ENCODE measurements at places on chromosomes 3 and 15.
A peak's percentile ranks its signal among the peaks of the same experiment; 100 is the strongest.

DNA sequence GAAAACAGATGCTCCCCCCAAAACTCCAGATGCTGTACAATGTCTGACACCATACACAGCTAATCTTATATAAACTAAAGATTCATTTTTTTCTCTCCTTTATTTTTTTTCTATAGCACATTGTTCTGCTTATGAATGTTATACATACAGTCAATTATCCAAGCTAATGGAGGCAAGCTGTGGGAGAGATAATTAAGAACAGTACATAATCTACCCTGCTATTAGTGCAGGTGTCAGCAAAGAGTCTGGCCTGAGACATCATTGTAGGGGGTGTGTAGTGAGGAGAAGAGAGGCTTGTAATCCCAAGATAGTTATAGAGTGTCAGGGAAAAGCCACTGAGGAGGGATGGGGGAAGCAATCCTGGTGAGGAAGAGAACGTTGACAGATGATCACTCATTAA, 25.4 kb upstream of the CHMP2B start:
- no peak for DNase-seq

DNA sequence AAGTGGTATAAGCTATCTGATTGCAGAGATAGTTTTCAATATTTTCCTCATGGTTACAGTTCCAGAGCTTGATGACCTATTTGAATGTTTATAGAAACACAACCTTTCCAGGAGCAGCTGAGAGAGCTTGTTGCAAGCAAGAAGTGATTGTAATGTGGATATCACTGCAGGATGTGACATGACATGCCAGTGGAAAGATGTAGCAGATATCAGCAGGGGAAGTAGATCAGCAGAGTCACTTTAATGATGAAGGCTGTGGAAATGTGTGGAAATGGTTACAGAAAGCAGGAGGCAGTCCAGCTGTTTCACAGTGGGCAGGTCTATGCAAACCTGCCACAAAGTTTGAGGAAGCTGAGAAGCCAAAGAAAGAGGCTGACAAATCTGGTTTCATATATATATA, 21.0 kb downstream of the TMEM158 start:
- no peak for DNase-seq

- no peak for DNase-seq
Measured at GRCh38 chr15:23472033-23472432, 25.0 kb upstream of the GOLGA6L2 start.

- DNase-seq: no peak
Measured at GRCh38 chr3:149726716-149727407, 25.4 kb downstream of the COMMD2 start.

GRCh38 chr3:59809710-59810444, 760.1 kb upstream of the CFAP20DC start:
- no peak for DNase-seq

DNA sequence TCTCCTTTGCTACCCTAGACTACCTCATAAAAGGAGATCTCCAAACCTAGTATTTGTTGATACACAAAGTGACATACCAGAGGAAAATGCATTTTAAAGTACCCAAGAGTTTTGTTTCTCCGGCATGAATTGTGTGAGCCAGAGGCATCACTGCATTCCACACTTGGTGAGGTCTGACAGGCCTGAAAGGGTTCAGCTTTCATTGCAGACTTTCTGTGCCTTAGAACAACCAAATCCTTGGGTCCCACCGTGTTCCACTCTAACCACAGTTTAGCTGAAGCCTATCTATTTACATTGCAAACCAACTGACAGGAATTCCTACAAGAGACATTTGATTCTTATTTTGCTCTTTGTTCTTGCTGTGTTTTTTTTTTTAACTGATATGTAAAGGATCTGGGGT, 21.0 kb upstream of the EID1 start:
- DNase-seq: no peak

DNA sequence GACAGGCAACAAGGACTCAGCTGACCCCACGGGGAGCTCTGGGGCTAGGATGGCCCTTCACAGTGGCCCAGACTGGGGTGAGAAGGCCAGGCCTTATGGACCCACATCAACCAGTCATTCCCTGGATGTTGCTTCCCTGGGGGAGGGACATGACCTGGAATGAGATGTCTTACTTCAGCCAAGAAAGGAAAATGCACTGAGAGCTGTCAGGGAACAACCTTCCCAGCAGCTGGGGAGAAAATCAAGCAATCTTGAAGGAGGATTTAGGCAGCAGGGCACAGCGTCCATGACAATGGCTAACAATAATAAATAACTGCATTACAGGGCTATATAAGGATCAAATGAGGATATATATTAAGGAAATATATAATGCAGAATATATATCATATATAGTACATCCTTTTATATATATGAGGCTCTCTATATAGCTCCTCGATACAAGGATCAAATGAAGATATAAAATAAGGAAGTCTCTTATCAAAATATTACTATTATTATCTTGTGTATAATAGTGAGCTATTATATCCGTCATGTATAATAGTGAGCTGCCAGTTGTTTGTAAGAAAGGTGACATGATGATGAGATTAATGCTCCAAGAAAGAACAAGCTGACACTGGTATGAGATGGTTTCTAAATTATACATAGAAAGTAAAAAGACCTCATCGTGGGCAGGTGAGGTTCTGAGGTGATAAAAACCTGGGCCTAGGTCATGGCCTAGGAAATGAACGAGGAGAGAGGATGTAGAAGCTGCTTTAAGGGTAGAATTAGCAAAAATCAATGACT, 117.8 kb upstream of the LIPC start:
- DNase-seq: no peak

- no peak for DNase-seq
Measured at GRCh38 chr3:146464005-146464595, 5.3 kb downstream of the PLSCR2 start.

DNA sequence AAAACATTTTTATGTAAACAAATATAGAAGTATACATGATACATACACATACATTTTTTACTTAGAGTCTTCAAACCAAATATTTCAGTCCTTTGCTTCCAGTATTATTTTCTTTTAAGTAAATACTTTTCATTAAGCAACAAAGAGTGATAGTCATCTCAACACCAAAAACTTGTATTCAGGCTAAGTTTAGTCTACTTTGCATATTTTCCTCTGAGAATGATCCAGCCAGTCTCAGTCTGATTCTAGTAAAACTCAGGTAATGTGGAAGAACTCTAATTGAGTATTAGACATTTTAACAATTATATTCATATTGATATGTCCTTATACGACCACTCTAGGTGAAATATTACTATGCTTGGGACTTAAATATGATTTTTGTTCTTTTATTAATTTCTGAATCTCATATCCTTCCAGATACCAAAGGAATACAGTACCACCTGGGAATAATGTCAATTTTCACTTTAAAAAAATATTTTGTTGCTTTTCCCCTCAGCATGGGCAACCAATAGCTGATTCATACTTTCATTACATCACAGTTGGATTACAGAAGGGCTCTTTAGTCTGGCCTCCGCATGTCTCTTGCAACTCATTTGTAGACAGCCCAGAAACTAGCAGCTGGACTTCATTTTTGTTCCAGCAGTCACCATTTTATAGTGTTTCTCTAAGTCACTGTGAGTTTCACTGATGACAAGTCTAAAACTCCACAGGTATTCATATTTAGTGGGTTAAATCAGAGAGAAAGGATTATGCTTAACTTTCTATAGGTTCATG, 390.4 kb downstream of the ZBTB20 start:
- DNase-seq: no peak

DNA sequence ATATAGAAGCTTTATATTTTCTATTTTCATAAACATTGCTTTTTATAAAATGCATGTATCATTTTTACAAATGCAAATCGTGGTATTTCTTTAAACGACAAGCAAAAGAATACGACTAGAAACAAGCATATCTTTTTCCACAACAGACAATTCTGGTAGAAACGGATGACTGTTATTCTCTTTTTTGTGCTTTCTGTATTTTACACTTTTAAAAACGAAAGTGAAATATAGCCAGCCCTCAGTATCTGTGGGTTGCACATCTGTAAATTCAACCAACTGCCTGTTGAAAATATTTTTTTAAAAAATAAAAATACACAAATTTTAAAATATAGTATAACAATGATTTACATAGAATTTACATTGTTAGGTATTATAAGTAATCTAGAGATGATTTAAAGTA, 61.3 kb downstream of the PRTG start:
- DNase-seq: peak; percentile 56
